ENCODE measurements at places on chromosomes 7 and 10. TPM values are rescaled to one million over a fixed set of nuclear protein-coding genes. Genes with fewer than 3 reads are reported as not detected.
A peak's percentile ranks its signal among the peaks of the same experiment; 100 is the strongest.

DNA sequence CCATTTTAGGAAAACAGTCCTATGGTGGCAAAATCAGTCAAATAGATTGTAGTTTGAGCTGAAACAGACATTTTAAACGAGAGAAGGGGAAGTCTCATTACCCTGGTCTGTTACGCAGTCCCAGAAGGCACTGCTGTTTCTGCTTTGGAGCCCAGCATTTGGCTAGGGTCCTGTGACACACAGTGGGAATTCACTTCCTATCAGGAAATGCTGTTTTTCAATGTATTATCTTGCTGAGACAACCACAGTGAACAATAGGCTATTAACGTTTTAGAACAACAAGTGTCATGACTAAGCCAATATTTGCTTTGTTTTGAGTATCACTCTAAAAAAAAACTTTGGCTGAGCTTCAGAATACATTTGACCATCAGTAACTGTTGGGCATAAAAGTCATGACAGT, 74.1 kb downstream of the ADD3 start:
- peak; percentile 53 for DNase-seq

DNA sequence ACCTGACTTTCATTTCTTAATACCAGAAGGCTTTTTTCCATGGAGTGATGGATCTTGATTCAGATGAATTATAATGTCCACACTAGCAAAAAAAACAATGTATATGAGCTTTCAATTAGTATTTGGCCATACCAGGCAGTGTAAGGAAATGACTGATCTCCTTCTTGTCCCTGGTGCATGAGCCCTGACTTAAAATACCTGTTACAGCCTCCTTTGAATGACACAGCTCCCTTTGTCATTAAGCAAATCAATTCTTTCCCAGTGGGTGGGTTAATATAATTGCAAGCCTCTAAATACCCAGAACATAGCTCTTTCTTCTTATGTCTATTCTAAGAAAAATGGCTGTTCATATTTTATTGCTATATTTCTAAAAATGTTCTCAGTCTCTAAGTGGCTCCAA, 164.7 kb downstream of the C1GALT1 start:
- DNase-seq = no peak

DNA sequence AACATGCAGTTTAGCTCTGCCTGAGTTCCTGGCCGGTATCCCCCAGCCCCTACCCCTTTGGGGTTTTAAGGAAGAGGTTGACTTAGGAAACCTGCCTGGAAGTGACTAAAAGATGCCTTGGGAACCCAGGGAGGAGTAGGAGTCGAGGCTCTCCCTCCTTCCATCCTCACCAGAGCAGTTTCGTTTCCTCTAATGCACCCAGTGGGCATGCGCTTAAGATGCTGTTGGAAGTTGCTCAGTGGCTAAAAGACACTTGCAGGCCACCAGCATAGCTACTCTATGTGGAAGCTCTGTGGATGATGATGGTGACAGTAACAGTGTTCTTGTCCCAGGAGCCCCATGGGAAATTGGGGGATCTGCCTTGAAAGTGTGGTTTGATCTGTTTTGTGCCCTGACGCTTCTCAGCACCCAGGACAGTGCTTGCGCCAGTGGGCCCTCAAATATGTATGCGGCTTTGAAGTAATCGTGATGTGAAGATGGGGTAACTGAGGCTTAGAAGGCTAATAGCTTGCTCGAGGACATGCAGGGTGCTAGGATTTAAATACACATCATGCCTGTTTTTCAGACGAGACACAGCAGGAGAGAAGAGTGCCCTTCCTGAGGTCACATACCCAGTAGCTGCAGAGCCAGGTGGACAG, 32.0 kb downstream of the TBATA start:
- DNase-seq = peak; percentile 45

DNA sequence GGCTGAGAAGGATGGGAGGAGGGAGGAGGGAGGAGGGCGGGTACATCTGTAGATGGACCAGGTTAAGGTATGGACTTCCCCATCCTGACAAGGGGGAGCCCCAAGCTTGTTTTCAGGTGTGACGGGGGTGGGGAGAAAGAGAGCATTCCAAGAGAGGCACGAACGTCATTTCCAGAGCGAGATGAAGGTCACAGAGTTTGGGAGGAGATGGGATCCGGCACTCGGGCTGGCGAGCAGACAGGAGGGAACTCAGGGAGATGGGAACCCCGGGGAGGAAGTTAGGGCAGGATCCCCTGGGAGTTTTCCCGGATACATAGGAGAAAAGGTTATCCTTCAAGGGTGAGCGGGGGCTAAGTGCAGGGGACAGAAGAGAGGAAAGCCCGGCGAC, 118.8 kb downstream of the CUX1 start:
- no peak for DNase-seq

DNA sequence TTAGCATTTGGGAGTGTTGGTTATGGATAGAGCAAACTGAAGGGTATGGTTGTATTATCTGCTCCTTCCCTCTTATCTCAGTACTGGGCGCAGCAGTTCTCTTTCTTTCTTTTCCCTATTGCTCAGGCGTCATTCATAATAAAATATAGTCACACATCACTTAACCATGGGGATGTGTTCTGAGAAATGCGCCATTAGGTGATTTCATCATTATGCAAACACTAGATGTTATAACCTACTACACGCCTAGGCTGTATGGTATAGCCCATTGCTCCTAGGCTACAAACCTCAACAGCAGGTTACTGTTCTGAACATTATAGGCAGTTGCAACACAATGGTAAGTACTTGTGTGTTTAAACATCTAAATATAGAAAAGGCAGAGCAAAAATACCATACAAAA, 401.7 kb downstream of the EXOC4 start:
- no peak for DNase-seq

DNA sequence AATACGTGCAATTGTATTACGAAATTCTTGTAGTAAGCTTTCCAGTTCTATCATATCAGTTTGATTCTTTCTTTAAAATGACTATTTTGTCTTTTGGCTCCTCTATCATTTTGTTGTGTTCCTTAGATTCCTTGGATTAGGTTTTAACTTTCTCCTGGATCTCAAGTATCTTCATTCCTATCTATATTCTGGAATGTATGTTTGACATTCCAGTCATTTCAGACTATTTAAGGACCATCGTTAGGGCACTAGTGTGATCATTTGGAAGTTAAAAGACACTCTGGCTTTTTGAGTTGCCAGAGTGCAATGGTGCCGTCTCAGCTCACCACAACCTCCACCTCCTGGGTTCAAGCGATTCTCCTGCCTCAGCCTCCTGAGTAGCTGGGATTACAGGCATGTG, 45.7 kb upstream of the SFTPD start:
- DNase-seq = no peak

- DNase-seq = no peak
Measured at GRCh38 chr7:71148098-71148497, 16.2 kb downstream of the GALNT17 start.

DNA sequence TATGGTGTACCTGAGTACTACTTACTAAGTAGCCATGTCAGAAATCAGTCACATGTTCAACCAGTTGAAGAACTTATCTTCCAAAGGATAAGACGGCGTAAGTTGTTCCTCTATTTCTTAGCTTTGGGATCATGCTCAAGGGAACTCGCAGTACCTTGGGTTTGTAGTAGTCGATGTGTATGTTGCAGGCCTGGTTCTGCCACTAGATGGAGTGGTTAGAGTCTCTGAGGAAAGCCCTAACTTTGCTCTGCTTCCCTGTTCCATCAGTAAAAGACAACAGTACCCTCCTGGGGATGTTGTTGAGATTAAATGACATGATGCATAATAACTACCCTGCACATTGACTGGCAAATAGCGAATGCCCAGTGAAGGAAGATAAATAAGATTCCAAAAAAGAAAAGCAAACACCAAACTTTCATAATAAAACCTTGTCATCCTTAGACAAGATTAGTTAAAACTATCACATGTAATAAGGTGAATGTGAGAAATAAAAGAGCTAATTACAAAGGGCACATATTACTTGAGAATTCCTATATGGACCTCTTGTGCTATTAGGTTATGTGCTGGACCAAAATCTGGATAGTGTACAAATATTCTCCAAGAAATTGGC, 165.9 kb downstream of the ABCA13 start:
- DNase-seq = peak; percentile 68

GRCh38 chr7:6648815-6649104, 11.6 kb downstream of the ZNF316 start:
- no peak for DNase-seq

- no peak for DNase-seq
Measured at GRCh38 chr7:135322571-135323340, 89.1 kb downstream of the STRA8 start.

DNA sequence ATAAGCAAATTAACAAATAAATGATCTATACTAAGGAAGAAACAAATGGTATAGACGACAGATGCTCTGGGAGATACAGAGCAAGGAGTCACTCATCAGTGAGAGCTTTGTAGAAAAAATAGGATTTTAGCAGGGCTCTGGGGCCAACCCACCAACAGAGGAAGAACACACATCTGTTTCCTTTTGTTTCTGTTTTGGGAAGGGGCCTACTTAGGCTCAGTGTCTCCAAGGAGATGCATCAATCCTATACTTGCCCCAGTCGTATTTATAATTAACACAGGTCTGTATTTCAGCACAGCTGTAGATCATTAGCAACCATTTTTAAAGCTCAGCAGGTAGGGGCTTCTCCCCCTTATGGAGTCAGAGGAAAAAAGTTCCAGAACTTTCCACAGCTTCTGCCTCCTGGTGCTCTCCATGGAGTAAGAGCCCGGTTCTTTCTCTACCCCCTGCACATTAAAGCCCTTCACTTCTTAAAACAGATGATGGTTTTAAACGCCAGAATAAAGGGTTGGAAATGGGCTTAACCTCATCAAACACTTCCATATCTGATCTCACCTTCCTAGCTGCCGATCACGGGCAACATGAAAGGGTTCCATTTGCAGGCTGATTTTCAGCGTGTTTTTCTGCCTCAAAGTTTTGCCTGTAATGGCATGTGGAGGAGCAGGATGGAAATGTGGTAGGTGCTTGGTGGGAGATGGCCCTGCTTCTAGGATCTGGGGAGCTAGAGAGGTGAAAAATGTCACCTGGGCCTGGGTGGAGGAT, 291.7 kb downstream of the TCF7L2 start:
- no peak for DNase-seq

ASB10 gene
- total RNA-seq = 0.99 TPM

HOXA4 gene
- total RNA-seq = 5.0 TPM

CYP3A7 gene
- total RNA-seq = 0.29 TPM

PRSS37 gene
- not detected for total RNA-seq

NKX6-2 gene
- total RNA-seq = not detected

KAT6B gene
- total RNA-seq = 11.6 TPM

EVX1 gene
- not detected for total RNA-seq

PRDX3 gene
- 204 TPM for total RNA-seq

Data from myocyte (in vitro differentiated cells).